Muscle of arm (tissue), 14 donors: ENCODE measurements at places on chromosomes 6 and 20. TPM values are rescaled to one million over a fixed set of nuclear protein-coding genes. Genes with fewer than 3 reads are reported as not detected.
A peak's percentile ranks its signal among the peaks of the same experiment; 100 is the strongest.

GRCh38 chr6:2245877-2246863 is 765 bp upstream of the GMDS start:
- peak; percentile 49 for DNase-seq

DNA sequence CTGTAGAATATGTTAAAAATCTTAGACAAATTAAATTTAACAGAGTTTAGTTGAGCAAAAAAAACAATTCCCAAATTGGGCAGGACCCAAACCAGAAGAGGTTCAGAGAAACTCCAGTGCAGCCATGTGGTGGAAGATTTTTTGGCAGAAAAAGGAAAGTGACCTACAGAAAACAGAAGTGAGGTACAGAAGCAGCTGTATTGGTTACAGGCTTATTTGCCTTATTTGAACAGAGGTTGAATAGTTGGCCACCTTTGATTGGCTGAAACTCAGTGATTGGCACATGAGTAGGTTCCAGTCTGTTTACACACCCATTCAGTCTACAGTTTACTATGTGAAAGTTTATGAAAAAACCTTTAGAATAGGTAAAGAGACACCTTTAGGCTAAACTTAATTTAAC is 110.9 kb upstream of the LAMP5 start:
- no peak for DNase-seq

GRCh38 chr6:77231438-77232305 is 231.6 kb downstream of the HTR1B start:
- no peak for DNase-seq

DNA sequence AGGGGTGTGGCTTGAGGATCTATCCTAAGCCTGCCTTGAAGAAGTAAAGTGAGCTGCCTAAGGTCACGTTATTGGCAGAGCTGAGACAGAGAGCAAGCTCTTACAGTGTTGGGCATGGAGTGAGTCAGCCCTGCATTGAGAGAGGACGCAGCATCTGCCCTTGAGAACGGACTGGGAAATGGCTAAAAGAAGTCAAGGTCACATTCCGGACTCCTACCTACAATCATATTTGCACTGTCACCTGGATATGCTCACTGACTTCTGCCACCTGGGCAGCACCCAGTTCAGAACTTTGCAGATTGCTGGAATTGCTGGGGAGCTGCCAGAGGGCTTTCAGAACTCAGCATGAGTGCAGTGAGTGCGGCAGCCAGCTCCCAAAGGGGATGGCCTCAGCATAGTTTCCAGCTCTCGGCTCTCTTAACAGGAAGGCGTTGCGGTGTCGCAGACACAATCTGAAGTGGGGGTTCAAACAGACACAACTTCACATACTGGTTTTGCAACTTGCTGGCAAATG is 199.3 kb upstream of the SGK1 start:
- peak; percentile 73 for DNase-seq

DNA sequence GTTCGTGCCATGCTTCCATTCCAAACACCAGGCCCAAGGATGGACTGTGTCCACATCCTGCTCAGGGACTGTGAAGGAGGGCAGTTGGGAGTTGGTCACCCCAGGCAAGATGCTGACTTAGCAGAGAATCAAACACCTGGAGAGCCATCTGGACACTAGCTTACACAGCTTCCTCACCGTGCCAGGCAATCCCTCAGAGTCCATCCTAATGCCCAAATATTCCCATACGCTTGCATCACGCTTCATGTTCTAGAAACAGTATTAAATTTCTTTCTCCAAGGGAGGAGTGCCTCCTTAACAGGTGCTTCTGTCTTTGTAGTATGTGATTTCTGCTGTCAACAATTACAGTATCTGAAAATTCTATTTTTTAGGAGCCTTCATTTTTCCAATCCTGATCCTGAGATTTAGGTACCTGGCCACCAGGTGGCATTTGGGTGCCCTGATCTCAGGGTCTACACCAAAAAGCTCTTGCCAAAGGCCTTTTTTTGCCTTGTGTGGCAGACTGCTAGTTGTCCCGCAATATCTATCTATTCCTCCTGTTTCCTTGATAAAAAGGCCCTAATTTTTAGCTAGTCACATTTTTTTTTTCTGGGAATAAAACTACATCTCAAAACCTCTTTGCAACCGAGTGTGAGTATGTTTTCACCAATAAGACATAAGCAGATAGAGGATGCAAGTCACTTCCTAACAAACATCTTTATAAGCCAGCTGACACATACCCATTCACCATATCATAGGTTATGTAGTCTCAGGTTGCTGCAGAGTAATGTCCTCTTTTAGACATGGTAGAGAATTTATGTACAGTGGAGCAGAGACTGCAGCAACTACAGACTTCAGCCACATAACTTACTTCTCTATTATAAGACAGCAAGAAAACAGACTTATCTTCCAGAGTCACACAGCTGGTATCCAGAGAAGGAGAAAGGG is 85.0 kb downstream of the PREP start:
- DNase-seq = no peak

- no peak for DNase-seq
These were observed 11.8 kb upstream of the FOXC1 start for GRCh38 chr6:1597924-1598323.

DNA sequence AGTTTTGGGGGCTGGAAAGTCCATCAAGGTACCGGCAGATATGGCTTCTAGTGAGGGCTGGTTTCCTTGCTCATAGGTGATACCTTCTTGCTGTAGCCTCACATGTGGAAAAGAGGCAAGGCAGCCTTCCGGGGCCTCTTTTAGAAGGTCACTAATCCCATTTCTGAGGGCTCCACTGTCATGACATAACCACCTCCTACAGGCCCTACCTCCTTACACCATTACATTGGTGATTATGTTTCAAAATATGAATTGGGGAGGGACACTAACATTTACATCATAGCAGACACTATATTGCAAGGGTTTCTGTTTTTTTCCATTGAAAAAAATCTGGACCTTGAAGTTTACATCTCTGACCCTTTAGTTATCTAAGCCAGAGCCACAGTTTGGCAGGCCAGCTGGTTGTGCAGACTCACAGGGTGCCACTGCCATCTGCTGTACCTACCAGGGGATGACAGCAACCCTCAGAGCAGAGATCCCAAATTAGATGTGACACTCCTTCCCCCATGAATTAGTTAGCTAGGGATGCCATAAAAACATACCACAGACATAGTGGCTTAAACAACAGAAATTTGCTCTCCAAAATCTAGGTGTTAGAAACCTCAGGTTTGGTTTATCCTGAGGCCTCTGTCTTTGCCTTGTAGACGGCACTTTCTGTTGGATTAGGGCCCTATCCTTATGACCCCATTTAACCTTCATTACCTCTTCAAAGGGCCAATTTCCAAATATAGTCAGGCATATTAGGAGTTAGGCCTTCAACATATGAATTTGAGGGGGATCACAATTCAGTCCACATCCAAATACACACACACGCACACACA is 166.4 kb upstream of the RNF217 start:
- DNase-seq = peak; percentile 31

- no peak for DNase-seq
These were observed 59.5 kb downstream of the BFSP1 start for GRCh38 chr20:17471606-17472187.

GRCh38 chr6:90336388-90336947 is 39.8 kb upstream of the BACH2 start:
- no peak for DNase-seq

DNA sequence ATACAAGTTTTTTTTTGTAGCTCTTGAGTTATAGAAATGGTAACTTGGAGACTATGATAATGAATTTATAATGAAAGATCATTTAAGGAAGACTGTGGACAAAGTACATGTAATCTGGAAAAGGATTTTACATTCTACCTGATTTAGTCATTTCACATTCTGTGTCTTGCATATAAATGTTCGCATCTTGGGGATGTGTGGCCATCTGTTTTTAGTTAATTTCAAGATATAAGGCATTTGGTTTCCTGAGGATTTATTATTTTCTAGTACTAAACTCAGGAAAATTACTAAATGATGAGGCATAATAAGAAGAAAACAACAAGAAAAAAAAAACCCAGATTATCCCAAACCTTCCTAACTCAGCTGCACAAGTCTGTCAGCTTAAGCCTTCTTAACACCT is 112.7 kb upstream of the PRL start:
- no peak for DNase-seq

GRCh38 chr6:23980965-23981364 is 145.1 kb upstream of the NRSN1 start:
- no peak for DNase-seq

GRCh38 chr20:64115171-64115911 is 8.0 kb upstream of the NPBWR2 start:
- DNase-seq = no peak

GRCh38 chr6:10393544-10394225 is 21.2 kb downstream of the TFAP2A start:
- no peak for DNase-seq

- no peak for DNase-seq
These were observed 22.5 kb upstream of the C6orf58 start for GRCh38 chr6:127554435-127555006.

- DNase-seq = no peak
These were observed 94.9 kb downstream of the MTFR2 start for GRCh38 chr6:136155191-136155590.

DNA sequence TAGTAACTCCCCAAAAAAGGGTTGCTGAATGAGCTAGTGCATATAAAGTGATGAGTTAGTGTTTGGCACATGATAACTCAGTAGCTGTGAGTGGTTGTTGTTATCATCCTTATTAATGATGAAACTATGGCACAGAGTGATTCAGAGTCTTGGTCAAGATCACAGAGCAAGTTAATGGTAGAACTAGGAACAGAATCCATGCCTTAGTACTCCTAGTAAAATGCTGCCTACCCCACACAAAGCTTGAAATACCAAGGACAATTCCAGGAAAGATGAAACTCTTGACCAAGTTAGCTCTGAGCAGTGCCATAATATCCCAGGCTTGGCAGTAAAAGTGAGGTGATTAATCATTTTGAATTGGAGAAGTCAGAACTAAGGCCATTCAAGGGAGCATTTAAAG is 109.1 kb upstream of the ENPP5 start:
- DNase-seq = no peak

GRCh38 chr6:158713469-158713868 is 63.6 kb downstream of the SYTL3 start:
- DNase-seq = no peak

Gene TSPO2
- polyA plus RNA-seq = 0.55 TPM

Gene SLC4A11
- polyA plus RNA-seq = 0.90 TPM

Gene NEDD9
- polyA plus RNA-seq = not detected

Gene VGLL2
- 85.4 TPM for polyA plus RNA-seq

Gene COX4I2
- polyA plus RNA-seq = 9.1 TPM

Gene LINC00237
- polyA plus RNA-seq = 0.38 TPM

Gene MEP1A
- not detected for polyA plus RNA-seq

Gene TRIM31
- not detected for polyA plus RNA-seq

Gene CCM2L
- polyA plus RNA-seq = 5.4 TPM

Gene C20orf202
- 0.23 TPM for polyA plus RNA-seq
